ENCODE measurements at places on chromosomes 12 and 14. TPM values are rescaled to one million over a fixed set of nuclear protein-coding genes. Genes with fewer than 3 reads are reported as not detected.

NELL2 gene
- not detected for total RNA-seq

ARF6 gene
- 74.8 TPM for total RNA-seq

MFAP5 gene
- total RNA-seq, result 0.14 TPM

SIRT4 gene
- 0.88 TPM for total RNA-seq

AVPR1A gene
- 0.02 TPM for total RNA-seq

IFT43 gene
- 36.7 TPM for total RNA-seq

HOXC12 gene
- not detected for total RNA-seq

FAM90A1 gene
- 0.07 TPM for total RNA-seq

CAND1 gene
- total RNA-seq, result 89.3 TPM

TOMM20L gene
- total RNA-seq, result not detected

GYS2 gene
- total RNA-seq, result not detected

RDH16 gene
- total RNA-seq, result 0.10 TPM

RPS6KA5 gene
- 3.8 TPM for total RNA-seq

LDHB gene
- 1,444 TPM for total RNA-seq

CLEC1B gene
- total RNA-seq, result not detected

TMTC1 gene
- total RNA-seq, result 0.06 TPM

ACVRL1 gene
- total RNA-seq, result 0.18 TPM

CMA1 gene
- total RNA-seq, result not detected

CLEC7A gene
- not detected for total RNA-seq

RPGRIP1 gene
- 0.23 TPM for total RNA-seq

CD69 gene
- not detected for total RNA-seq

TBC1D30 gene
- total RNA-seq, result 1.5 TPM

FBXO34 gene
- 11.2 TPM for total RNA-seq

ASCL1 gene
- not detected for total RNA-seq

GLIPR1L1 gene
- total RNA-seq, result not detected

COX14 gene
- total RNA-seq, result 86.9 TPM

BRI3BP gene
- total RNA-seq, result 18.9 TPM

PLEKHG7 gene
- 0.06 TPM for total RNA-seq

FGF23 gene
- not detected for total RNA-seq

NPAS3 gene
- total RNA-seq, result not detected

IL31 gene
- not detected for total RNA-seq

SERPINA6 gene
- 0.63 TPM for total RNA-seq

ISM2 gene
- total RNA-seq, result 0.33 TPM

PRIMA1 gene
- 0.39 TPM for total RNA-seq

TPH2 gene
- total RNA-seq, result not detected

INHBC gene
- total RNA-seq, result 0.05 TPM

EGLN3 gene
- 4.4 TPM for total RNA-seq

MPHOSPH9 gene
- total RNA-seq, result 29.9 TPM

PPP2R3C gene
- total RNA-seq, result 23.9 TPM

ADAM21 gene
- not detected for total RNA-seq

KRT6A gene
- total RNA-seq, result 1.4 TPM

PITPNM2 gene
- 15.5 TPM for total RNA-seq

RAD52 gene
- 12.8 TPM for total RNA-seq

SLC25A29 gene
- total RNA-seq, result 11.0 TPM

RTN1 gene
- total RNA-seq, result 0.06 TPM

MEG3 gene
- total RNA-seq, result 65.6 TPM

ERGIC2 gene
- total RNA-seq, result 72.5 TPM

KLHL33 gene
- 0.02 TPM for total RNA-seq

ETNK1 gene
- 31.5 TPM for total RNA-seq

VDR gene
- 2.6 TPM for total RNA-seq

GLT1D1 gene
- not detected for total RNA-seq

MGP gene
- not detected for total RNA-seq

YLPM1 gene
- 37.9 TPM for total RNA-seq

MANSC4 gene
- total RNA-seq, result not detected

LRTM2 gene
- total RNA-seq, result 0.07 TPM

IFI27 gene
- 1.5 TPM for total RNA-seq

TBX5 gene
- not detected for total RNA-seq

MYBPC1 gene
- total RNA-seq, result not detected

Data from A549 treated with CORT108297 at 1 μM for 4 hours (cell line).